Amniotic stem cell (primary cell): ENCODE measurements at places on chromosomes 1 and 21.

- DNase-seq = no peak
These were observed 4.7 kb downstream of the RAB29 start for GRCh38 chr1:205770618-205771017.

GRCh38 chr1:86470859-86471258 lies 2.1 kb downstream of the CLCA1 start:
- no peak for DNase-seq

- no peak for DNase-seq
These were observed 367.6 kb downstream of the HLX start for GRCh38 chr1:221246628-221247415.

- DNase-seq = no peak
These were observed 45.8 kb upstream of the RCC2 start for GRCh38 chr1:17485281-17485680.

DNA sequence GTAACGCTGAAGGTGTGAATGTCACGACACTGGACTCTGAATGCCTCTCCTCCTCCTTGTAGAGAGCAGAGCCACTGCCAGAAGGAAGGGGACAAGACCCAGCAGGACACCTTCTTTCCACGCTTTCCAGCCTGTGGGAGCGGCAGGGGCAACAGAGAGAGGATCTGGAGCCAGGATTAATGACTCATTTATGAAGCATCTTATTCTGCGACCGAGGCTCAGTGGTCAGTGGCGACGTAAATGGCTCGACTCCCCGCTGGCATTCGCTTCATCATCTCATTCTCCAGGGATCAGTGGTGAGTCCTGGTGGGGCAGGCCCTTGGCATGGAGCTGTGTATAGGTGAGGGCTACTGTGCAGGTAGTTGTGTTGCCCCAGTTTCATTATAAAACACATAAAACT lies 4.6 kb downstream of the SLC37A1 start:
- DNase-seq = no peak

GRCh38 chr1:45001011-45001481 lies 10.1 kb downstream of the HECTD3 start:
- no peak for DNase-seq

- DNase-seq = no peak
These were observed 916.2 kb upstream of the B3GALT2 start for GRCh38 chr1:194102607-194103006.
